ENCODE measurements at places on chromosomes 3 and 15. TPM values are rescaled to one million over a fixed set of nuclear protein-coding genes. Genes with fewer than 3 reads are reported as not detected.

EXOG gene
- total RNA-seq: 23.5 TPM

HMG20A gene
- total RNA-seq: 56.3 TPM

SEMA3B gene
- total RNA-seq: 1.2 TPM

COMMD2 gene
- total RNA-seq: 34.2 TPM

CADM2 gene
- not detected for total RNA-seq

CTDSPL2 gene
- 62.4 TPM for total RNA-seq

CHDH gene
- 0.93 TPM for total RNA-seq

LRRC49 gene
- not detected for total RNA-seq

GMPPB gene
- 62.8 TPM for total RNA-seq

AHSG gene
- not detected for total RNA-seq

OSTN gene
- total RNA-seq: not detected

MED12L gene
- total RNA-seq: 1.4 TPM

STAC gene
- not detected for total RNA-seq

C3orf22 gene
- not detected for total RNA-seq

ATP13A5 gene
- total RNA-seq: not detected

VGLL3 gene
- not detected for total RNA-seq

C3orf49 gene
- total RNA-seq: not detected

DAG1 gene
- total RNA-seq: 22.4 TPM

SKOR1 gene
- 0.22 TPM for total RNA-seq

GOLGA8S gene
- total RNA-seq: 0.61 TPM

CCDC51 gene
- 15.9 TPM for total RNA-seq

CNTN4 gene
- not detected for total RNA-seq

GOLGA8J gene
- not detected for total RNA-seq

KBTBD12 gene
- not detected for total RNA-seq

CCR9 gene
- total RNA-seq: not detected

CLDN1 gene
- 0.07 TPM for total RNA-seq

GATM gene
- total RNA-seq: 1.3 TPM

ZWILCH gene
- 29.0 TPM for total RNA-seq

HRG gene
- not detected for total RNA-seq

GOLGA6L7 gene
- total RNA-seq: not detected

DLG1 gene
- 86.0 TPM for total RNA-seq

CKMT1B gene
- total RNA-seq: 0.32 TPM

TLR9 gene
- total RNA-seq: 0.49 TPM

SEC62 gene
- total RNA-seq: 76.8 TPM

CIDEC gene
- not detected for total RNA-seq

ALS2CL gene
- 1.9 TPM for total RNA-seq

SEMA3F gene
- not detected for total RNA-seq

SH2D7 gene
- 0.07 TPM for total RNA-seq

CTXN2 gene
- not detected for total RNA-seq

C3orf85 gene
- not detected for total RNA-seq

FAN1 gene
- total RNA-seq: 24.5 TPM

SPINK8 gene
- total RNA-seq: not detected

TMEM158 gene
- 0.15 TPM for total RNA-seq

CIP2A gene
- total RNA-seq: 42.9 TPM

FBXO40 gene
- not detected for total RNA-seq

SPTBN5 gene
- 4.7 TPM for total RNA-seq

All from T-helper 1 cell treated with Interleukin-12 subunit alpha and Interleukin-12 subunit beta and Interleukin-4 antibody, amounts not matched to agents 30 ng/mL and 1 ng/mL, for 36 hours (primary cell).